Cortex of kidney (tissue), 1 donor: ENCODE measurements at places on chromosomes 2 and 18.

GRCh38 chr18:74622072-74622471 lies 24.4 kb downstream of the ZNF407 start:
- DNase-seq, result no peak

DNA sequence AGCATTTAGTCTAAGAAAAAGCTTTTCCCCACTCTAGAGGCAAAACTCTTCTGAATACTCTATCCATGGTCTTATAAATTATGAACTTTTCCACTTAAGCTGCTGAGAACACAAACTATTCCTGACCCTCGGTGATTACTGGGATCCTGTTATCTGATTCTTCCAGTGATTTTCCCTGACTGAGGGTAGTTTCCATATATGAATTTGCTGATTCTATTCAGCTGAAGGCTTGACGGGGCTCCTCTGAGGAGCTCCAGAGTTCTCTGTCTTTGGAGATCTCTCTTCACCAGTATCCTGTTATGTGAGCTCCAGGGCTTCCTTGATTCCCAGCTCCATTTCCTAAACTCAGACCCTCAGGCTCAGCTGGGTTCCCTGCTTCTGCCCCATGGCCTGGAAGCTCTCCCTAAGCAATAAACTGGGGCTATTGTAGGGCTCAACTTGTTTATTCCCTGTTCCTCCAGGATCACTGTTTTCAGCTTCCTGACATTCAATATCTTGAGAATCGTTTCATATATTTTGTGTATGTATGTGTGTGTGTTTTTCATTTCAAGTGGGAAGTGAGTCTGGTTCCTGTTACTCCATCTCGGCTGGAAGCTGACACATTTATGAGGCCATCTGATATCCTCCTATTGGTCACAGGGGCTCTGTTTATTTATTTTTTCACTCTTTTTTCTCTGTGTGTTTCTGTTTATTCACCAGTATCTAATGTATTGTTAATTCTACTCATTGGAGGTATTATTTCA lies 78.2 kb downstream of the ARHGAP28 start:
- no peak for DNase-seq

- no peak for DNase-seq
Observed at GRCh38 chr2:217285926-217286325, 426.1 kb upstream of the TNP1 start.

DNA sequence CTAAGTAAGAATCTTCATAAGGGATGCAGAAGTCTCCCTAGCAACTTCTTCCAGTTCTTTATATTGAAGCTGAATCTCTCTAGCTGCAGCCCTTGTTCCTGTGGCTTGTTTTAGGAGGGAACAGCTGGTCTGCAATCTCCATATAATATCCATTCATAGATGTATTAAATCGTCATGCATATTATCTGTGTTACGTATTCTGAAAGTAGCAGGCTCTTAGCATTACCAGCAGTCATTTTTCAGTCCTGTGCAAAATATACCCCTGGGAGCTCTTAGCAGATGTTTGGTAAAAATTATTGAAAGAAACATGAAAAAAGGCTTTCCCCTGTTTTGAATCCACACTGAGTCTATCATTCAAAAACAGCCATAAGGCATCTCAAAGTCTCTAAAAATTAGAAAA lies 385.3 kb downstream of the IRS1 start:
- no peak for DNase-seq

GRCh38 chr18:32668956-32669355 lies 103.9 kb downstream of the KLHL14 start:
- no peak for DNase-seq

GRCh38 chr2:158131919-158132566 lies 30.4 kb downstream of the UPP2 start:
- no peak for DNase-seq

DNA sequence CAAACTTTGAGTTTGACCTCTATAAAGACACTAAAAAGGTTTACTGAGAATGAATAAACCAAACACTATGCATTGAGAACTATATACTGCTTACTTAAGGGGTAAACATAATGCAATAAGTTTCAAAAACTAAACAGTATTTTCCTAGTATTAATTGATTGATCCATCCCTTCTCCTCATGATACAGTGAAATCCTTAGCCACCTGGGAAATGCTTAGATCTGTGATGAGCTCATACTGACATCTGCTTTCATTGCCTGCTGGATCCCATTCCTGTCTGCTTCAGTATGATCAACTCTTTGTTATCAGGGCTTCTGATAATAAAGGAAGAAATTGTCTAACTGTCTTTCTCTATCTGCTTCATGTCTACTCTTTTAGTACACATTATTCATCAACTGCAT lies 74.9 kb upstream of the UBE2E3 start:
- DNase-seq, result no peak
